ENCODE measurements at places on chromosomes 3 and 15. TPM values are rescaled to one million over a fixed set of nuclear protein-coding genes. Genes with fewer than 3 reads are reported as not detected.

THSD4 gene
- total RNA-seq, result 9.1 TPM

AMOTL2 gene
- total RNA-seq, result 174 TPM

CEP19 gene
- 7.2 TPM for total RNA-seq

MAGEL2 gene
- 8.2 TPM for total RNA-seq

SPRED1 gene
- 74.9 TPM for total RNA-seq

HYKK gene
- total RNA-seq, result 2.2 TPM
